AG04450 (cell line): ENCODE measurements at places on chromosomes 1 and 21.
A peak's percentile ranks its signal among the peaks of the same experiment; 100 is the strongest.

DNA sequence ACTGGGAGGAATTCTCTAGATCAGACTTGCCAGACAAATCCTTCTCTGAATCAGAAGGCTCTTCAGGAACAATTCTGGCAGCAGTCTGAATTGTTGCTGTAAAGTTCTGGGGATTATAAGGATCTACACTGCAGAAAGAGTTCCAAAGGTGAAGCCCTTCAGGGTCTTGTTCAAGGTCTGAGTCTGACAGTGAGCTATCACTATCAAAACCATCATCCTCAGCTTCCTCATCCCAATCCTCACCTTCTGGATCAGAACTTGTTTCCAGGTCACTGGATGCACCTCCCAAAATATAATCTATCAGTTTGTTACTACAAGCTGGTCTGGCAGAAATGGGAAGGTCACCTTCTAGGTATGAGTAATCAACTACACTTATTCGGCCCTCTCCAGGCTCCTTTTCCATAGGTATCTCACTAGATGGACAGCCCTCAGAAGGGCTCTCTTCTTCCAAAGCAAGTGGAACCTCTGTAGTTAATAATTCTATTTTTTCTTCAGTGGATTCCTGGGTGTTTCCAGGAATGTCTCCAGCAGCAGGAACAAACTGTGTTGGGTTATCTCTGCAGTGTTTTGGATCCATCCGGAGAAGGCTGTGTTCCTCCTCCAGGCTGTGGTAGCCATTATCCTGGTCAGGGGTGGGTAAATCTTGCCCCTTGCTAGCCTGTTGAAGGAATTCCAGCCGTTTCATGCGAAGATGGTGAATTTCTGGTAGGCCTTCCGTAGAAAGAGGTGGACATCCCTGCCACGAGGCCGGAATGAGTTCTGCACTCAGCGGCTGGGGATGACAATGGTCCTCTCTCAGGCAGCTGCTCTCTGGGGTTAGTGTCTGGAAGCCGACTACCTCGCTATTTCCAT is 1.6 kb downstream of the PPP1R15B start:
- DNase-seq: no peak

DNA sequence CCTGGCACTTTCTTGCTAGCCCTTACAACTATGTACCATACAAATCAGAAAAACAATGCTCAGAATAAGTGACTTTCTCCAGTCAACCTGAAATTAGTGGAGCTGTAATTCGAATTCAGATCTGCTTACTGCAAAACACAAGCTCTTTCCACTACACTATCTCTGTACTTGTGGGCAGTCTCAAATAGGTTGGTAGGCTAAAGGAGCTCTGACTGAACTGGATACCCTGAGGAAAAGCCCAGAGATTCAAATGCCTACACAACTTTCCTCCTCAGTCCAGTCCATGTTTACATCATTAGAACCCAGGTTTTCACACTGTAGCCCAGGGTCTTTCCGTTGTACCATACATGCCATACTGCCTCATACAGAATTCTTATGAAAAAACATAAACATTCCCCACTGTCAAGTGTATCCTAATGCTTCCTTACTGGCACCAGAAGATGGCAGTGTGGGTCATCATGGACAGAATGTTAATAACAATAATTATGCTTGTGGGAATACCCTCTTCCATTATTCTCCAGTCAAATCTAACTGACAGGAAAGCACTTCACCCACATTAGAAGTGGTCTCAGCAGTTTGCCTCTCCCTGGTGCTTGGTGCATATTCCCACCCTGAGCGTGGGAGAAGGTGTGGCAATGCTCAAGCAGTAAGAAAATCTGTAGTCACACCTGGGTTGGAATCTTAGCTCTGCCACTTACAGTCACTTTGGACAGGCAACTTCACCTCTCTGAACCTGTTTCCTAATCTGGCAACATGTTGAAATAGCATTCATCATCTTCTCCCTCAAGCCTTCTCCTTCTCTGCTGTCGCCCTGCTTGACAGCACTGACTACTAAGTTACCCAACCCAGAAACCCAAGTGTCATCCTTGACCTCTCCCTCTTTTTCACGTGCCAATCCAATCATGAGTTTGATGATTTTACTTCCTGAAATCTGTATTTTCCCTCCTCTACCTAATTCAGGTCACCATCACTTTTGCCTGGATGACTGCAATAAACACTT is 14.4 kb upstream of the ZFYVE9 start:
- peak; percentile 44 for DNase-seq

DNA sequence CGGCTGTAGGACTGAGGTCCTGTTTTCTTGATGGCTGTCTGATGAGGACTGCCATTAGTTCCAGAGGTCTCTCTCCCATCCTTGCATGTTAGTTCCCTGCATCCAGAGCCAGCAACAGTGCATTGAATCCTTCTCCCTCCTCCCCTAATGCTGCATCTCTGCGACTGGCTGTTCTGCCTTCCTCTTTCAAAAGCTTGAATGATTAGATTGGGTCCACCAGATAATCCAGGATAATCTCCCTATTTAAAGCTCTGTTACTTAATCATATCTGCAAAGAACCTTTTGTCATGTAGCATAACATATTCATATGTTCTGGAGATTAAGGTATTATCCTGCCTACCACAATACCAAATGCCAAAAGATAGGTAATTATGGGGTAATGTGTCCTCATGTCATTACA is 377.5 kb downstream of the GPATCH2 start:
- no peak for DNase-seq

GRCh38 chr1:51344276-51344601 is 13.9 kb upstream of the TTC39A start:
- DNase-seq: no peak

- no peak for DNase-seq
These were observed 2.0 kb downstream of the KCND3 start for GRCh38 chr1:111987502-111987901.

GRCh38 chr1:186899577-186899976 is 70.8 kb downstream of the PLA2G4A start:
- no peak for DNase-seq

DNA sequence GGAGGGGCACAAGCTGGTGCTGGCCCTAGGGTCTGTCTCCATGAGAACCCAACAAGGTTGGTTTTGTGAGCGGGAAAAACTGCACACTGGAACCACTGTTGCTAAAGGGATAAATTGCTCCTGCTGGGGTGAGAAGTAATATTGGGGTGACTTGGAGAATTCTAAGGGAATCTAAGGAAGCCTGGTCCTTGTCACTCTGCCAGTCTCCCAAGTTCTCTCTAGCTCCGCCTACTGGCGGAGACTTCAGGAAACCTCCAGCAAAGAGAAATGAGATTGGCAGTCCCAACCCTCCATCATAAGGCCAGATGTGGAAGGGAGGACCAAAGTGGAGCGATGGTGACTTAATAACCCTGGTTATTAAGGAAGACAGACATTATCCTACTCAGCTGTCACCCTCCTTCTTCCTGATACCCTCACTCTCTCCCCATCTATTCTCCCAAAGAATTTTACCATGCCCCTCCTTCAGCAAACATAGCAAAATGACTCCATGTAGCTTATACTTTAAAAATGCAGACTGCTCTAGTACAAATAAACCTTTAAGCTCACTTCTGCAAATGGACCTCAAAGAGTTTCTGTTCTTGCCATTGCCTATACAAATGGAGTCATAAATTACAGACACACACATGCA is 2.7 kb downstream of the LCE1F start:
- DNase-seq: no peak

- DNase-seq: peak; percentile 8
These were observed 22.9 kb upstream of the MTF2 start for GRCh38 chr1:93056214-93056613.

DNA sequence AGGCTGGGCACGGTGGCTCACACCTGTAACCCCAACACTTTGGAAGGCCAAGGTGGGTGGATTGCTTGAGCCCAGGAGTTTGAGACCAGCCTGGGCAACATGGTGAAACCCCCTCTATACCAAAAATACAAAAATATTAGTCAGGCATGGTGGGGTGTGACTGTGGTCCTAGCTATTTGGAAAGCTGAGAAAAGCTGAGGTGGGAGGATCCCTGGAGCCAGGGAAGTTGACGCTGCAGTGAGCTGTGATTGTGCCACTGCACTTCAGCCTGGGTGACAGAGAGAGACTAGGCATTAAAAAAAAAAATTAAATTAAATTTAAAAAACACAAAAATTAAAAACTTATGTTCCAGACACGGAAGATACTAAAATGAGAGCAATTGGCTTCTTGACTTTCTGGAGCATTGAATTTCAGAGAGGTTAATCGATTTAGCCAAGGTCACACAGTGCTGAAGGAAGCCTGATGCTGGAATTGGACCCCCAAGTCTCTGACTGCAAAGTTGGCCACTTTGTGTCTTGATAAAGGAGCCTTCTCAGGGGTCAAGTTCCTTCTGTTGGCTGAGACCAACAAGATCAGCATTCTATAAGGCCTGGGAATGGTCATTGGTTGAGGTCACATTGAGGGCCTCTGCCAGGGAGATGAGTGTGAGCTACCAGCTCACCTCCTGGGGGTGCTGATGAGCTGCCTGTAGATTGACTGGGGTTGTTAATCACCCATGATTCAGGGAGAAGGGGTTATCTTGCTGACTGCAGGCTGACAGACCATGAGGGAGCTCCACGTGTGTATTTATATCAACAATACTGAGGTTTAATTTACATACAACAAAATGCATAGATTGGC is 54.3 kb downstream of the RPS6KA1 start:
- DNase-seq: no peak

DNA sequence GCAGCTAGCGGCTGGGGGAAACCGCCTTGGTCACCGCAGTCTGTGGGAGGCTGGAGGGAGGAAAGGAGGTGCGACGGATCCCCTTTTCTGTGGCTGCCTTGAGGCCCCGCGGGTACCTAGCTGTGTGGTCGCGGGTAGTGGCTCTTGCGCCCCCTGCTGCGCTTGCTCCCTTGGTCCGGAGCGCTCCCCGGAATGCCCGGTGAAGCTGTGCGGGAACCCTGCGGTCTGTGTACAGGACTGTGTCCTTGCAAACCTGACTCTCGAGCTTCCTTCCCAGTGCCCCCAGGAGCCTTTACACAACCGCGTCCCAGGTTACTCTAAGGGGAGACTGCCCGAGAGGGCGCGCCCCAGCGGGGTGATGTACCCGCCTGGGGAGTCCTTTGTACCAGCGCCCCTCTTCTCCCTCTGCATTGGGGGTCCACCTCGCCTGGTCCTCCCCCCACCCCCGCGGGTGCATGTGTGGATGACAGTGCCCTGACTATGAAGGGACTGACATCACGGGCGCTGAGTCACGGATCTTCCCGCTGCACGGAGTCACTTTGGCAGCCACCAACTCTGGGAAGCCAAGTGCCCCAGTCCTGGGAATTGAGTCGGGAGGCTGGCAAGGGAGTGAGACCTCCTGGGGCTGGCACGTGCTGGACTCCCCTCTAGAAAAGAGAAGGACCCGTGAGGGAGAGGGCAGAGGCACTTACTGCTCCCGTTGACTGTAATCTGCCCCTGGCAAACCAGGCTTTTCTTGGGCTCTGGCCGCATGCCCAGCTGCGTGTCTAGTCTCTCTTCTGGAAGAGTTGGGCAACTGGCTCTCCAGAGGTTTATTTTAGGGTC is 816 bp downstream of the IL6R start:
- no peak for DNase-seq

GRCh38 chr1:30358500-30358899 is 364.9 kb downstream of the MATN1 start:
- no peak for DNase-seq

GRCh38 chr1:84319662-84320061 is 18.2 kb downstream of the SAMD13 start:
- no peak for DNase-seq

DNA sequence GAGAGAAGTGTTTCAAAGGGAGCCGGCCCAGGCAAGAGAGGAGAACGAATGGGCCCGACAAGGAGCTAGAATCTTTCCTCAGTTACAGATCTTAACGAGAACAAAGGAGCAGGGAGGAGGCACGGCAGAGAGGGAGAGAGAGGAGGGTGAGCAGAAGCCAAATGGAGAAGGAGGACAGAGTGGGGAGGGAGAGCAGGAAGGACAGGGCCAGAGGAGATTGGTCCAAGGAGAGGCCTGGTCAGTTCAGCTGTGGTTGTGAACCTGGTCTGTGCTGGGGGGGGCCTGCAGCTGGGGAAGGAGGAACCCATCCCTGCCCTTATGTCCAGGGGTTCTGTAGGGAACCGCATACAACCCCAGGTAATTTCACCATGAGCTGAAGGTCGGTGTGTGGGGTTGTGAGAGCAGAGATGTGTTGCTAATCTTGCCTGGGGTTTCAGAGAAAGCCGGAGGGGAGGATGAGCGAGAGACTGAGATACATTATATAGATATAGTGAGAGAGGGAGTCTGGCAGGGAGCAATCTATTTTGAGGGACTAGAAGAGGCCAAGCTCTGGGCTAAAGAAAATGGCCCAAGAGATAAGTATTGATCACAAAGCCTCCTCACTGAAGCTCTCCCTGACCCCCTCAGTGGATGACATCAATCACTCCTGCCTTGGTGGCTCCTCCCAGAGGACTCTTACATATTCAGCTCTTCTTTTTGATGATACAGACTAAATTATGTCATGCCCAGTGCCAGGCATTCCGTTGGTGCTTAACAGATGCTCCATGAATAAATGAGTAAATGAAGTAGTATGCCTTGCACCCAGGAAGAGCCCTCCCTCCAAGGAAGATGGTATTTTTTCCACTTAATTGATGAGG is 64.2 kb upstream of the CD1D start:
- no peak for DNase-seq

GRCh38 chr1:95407131-95407885 is 173.3 kb downstream of the RWDD3 start:
- DNase-seq: no peak

DNA sequence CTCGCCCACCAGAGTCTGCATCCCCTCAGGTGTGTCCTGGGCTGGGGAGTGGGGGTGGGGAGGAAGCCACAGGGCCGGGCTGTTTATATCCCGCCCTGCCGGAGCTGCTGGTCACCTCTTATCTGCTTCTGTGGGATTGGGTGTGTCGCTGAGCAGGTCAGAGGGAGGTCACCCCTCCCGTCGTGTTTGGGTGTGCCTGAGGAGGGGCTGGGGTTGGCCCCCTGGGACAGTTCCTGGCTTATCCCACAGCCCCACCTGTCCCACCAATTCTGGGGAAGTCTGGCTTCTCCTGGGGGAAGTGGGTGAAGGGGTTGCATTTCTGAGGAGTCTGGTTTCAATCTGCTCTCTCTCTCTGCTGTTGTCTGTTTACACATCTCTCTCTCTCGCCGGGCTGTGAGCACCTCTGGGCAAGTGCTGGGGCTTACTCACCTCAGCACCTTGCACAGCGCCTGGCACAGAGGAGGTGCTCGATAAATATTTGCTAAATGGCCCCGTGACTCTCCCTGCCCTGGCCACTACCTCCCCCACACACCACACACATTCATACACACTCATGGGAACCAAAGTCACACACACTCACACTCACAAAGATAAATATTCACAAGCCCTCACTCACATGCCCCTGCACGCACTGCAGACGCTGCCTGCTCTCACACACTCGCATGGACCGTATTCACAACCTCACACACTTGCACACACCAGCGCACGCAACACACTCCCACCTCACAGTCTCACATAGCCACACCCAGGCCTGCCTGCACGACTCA is 8.3 kb downstream of the ELF3 start:
- DNase-seq: no peak

DNA sequence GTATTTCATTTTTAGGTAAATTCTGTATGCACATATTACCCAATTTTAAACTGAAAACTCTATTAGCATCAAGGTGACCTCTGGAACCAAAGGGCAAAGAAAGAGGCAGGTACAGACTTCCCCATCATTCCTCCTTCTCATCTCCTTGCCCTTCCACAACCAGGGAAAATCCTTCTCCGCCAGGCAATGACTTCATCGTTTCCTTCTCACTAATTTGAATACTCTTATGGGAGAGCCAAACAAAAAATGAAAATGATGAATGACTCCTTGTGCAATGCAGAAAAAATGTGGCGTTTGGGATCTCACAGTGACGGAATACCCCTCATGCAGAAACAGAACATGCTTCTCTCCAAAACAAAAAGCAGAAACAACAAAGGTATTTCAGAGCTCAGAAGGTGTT is 83.7 kb downstream of the HLCS start:
- DNase-seq: no peak

- no peak for DNase-seq
These were observed 9.1 kb upstream of the SLC30A2 start for GRCh38 chr1:26055041-26055440.
